ENCODE measurements at places on chromosomes 1 and 21. TPM values are rescaled to one million over a fixed set of nuclear protein-coding genes. Genes with fewer than 3 reads are reported as not detected.

GRCh38 chr1:22320587-22321344 is 130.9 kb upstream of the ZBTB40 start:
- peak; percentile 46 for DNase-seq

DNA sequence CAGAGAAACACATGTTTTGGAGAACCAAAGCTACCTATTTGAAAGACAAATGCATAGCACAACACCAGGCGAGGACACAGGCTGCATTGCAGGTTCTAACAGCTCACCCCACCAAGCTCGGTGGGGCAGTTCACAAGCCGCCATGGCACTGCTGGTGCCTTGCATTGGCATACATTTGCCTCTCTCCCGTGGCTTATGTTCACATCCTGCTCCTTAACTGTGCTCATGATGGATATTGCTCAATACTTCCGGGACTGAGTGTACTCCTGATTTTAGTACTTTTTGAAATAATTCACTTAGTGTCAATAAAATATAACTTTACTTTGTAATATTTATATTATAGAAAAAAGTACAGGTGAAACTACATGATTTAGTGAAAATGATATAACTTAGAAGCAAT is 1187.4 kb upstream of the NCAM2 start:
- DNase-seq = no peak

GRCh38 chr1:222579316-222579715 is 10.4 kb downstream of the TAF1A start:
- DNase-seq = no peak

DNA sequence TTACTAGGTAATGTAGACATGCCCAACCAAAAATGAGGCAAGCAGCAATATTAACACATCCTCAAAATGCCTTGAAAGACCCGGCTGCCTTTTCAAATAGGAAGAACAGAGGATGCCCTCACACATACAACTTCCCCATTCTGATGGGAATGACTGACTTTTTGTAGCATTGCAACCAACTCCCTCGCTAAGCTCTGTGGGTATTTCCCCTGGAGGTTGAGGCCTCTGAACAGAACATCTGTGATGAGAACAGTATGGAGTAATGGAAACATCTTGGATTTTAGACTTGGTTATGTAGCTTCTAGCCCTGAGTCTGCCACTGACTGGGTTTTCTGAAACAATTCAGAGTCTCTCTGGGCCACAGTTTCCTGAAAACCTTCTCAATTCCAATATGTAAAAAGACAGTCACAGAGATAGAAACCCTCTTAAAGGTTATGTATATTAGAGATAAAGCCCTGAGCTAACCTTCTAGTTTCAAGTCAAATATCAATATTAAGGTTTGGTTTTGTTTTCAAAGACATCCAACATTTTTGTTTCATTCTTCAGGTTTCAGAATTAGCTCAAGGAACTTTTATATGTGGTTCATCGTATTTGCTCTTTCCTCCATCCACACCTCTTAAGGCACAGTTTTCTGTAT is 311.5 kb downstream of the SETD4 start:
- DNase-seq = no peak

The CD53 gene
- not detected for total RNA-seq

The AADACL3 gene
- not detected for total RNA-seq

DNA sequence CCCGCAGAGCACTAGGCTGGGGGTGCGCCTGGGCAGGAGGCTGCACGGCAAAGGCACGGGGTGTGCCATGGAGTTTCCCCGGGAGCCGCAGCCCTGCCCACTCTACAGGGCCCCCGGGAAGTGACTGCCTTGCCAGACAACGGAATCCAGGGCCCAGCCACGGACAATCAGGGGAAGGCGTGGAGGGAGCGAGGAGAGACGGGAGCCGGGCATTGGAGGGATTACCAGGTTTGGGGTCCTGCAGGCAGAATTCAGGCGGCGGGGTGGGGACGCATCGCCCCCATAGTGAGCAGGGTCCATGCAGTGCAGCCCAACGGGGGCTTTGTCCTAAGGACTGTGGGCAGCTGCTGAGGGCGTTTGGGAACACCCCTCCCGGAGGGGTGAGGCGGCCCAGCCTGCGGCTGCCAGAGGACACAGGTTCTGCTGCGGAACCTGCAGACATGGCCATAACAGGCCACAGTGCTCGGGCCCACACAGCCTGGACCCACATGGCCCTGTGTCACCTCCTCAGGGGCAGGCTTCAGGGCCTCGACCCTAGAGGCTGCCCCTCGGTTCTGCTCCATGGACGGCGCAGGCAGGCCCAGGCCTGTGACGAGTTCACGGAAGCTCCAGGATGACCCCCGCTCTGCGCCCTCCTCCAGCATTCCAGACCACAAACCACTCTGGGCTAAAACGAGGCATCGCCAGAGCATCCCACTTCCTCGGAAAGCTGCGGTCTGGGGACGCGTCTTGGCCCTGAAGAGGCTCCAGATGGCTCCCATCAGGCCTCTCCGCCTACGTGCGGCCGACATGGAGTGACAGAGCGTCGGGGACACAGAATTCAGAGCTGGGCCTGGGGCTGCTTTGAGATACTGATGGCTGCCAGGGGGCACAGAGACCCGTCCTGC is 54.5 kb downstream of the COL6A1 start:
- peak; percentile 82 for DNase-seq

DNA sequence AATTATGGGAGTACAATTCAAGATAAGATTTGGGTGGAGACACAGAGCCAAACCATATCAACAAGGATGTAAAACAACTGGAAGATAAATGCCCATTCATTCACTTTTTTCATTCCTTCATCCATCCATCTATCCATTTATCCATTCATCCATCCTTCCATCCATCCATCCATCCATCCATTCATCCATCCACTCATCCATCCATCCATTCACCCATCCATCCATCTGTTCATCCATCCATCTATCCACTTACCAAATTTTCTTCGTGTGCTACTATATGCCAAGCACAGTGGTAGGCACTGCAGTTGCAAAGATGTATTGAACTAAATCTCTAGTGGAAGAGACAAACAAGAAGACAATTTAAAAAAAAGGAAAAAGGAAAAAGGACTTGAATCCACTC is 14.3 kb upstream of the SIPA1L2 start:
- DNase-seq = no peak

The LCE1A gene
- not detected for total RNA-seq

GRCh38 chr21:38319781-38320180 is 63.0 kb downstream of the KCNJ15 start:
- no peak for DNase-seq

- DNase-seq = no peak
These were observed 81.4 kb downstream of the TRABD2B start for GRCh38 chr1:47915677-47916353.

DNA sequence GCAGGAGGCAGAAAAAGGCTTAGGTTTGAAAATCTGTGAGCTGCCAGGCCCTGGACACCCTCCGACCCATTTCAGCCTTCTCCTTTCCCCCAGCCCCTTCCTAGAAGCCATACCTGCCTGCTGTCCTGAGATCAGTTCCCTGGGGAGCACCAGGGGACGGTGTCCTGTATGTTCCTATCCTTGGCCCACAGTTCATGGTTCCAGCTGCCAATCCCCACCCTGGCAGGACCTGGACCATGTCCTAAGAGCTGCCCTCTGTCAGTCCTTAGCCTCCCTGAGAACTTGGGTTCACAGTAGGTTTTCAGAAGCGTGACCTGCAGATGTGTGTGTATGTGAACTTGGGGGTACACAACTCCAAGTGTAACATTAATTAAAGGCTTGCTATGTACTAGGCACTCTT is 3.8 kb downstream of the TCEA3 start:
- DNase-seq = no peak

- DNase-seq = no peak
These were observed 286.0 kb downstream of the NFIA start for GRCh38 chr1:61368366-61368765.

DNA sequence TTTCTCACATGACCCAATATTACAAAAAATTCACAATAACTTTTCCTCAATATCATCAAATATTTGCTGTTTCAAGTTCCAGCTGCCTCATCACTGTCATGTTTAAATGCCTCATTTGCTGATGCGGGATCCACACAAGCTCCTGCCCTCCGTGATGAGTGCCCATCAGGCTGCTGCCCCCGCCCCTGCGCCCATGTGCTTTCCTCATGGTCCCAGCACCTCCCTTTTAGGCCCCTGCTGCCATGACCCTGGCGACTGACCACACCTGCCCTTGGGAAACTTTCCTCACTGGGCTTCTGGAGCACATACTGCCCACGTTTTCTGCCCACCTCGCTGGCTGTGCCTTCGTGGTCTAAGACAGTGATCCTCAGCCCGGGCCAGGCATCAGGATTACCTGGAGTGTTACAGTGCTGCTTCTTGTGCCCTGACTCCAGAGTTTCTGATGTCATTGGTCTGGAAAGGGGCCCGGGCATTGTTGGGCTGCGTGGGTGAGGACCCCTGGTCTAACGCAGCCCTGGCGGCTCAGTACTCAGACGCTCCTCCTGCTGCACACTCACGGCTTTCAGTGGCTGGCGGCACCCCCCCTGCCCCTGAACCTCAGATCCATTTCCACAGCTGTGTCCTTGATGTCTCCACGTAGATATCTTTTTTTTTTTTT is 20.5 kb downstream of the PLEKHM2 start:
- no peak for DNase-seq

The LCE6A gene
- total RNA-seq = not detected

The HES2 gene
- not detected for total RNA-seq

The TFF2 gene
- not detected for total RNA-seq

DNA sequence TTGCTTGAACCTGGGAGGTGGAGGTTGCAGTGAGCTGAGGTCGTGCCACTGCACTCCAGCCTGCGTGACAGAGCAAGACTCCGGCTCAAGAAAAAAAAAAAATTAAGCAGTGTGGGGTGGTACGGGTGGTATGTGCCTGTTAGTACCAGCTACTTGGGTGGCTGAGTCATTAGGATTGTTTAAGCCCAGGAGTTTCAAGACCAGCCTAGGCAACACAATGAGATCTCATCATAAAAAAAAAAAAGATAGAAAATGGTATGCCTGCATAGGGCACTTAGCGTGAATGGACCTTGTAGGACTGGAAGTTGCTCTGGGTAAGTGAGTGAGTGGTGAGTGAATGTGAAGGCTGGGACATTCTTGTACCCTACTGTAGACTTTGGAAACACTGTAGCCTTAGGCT is 37.0 kb downstream of the TBCE start:
- no peak for DNase-seq

DNA sequence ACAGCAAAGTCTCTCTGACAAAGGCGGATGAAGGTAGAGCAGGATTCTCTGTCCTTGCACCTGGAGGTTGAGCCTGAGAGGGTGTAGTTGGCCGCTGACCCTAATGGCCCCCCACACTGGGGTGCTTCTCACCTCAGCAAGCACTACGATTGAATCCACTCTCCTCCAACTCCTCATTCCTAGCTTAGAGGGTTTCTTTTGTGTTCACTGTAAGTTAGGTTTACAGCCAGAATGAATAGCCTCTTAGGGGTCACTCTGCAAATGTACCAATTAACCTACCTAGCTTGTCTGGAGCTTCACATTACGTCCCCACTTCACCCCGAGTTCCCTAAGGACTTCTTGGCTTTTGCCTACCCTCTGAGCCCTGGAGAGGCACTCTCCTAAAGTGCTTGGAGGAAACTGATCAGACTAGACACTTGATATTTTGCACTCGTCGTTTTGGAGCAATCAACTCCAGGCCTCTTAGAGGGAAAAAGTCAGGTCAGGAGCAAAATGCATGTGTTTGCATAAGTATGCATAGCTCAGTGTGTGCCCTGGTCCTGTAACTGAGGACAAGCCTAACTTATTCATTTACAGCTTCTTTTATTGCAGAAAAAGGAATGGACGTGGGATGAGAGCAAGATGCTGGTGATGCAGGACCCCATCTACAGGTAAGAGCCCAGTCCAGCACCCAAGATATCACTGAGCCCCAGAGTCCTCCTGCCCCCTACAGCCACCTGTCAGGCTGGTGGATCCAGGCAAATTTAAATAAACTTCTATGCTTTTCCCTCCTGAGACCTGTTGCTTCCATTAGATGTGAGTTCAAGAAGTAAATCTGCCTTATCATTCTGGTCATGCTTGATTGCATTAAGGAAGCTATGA is 76.4 kb downstream of the SPATA46 start:
- DNase-seq = no peak

DNA sequence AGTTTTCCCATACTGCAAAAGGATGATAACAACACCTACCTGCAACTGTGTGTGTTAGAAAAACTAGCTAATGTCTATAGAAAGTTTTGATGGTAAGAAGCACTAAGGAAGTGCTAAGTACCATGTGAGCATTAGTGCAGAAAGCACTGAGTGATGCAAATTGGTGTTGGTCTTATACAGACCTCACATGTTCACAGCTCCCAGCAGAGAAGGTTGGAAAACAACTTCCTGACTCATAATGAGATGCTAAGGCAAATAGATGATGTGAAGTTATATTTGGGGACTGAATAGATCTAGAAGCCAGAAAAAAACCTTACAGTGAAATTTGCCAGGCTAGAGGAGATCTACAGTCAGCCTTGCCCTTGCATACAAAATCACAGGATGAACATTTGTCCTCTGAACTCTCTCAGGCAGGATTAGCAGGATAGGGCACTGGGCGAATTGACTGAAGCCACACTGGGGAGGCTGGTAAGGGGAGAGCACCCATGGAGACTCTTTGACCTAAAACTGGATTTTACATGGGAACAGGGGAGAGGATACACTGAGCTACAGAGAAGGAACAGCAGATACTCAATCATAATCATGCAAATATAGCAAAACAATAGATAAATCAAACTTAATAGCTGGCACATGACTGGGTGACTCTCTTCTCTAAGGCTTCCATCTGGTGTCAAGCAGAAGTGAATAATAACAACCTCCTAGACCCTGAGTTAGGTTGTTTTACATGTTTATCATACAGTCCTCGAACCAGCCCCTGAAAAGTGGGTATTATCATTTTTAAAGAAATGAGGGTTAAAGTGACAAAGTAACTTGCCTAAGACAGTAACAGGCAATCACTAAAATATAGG is 61.3 kb downstream of the ASTN1 start:
- no peak for DNase-seq

GRCh38 chr21:45074048-45074817 is at the start of gene ADARB1:
Gene ADARB1 (plus strand): TSS chr21:45074580. CDS start chr21:45171657, 97,077 bp downstream.
- DNase-seq = peak; percentile 93

DNA sequence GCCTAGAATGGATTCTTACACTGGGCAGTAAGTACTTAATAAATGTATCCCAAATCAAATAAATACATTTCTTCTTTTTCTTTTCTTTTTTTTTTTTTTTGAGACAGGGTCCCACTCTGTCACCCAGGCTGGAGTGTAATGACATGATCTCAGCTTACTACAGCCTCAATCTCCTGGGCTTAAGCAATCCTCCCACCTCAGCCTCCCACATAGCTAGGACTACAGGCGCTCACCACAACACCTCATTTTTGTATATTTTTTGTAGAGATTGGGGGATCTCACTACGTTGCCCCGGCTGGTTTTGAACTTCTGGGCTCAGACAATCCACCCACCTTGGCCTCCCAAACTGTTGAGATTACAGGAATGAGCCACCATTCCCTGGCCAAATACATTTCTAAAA is 63.7 kb upstream of the LGALS8 start:
- no peak for DNase-seq

The CELA2A gene
- total RNA-seq = not detected

Data from osteocyte (in vitro differentiated cells).